ENCODE measurements at places on chromosomes 3 and 15.
A peak's percentile ranks its signal among the peaks of the same experiment; 100 is the strongest.

DNA sequence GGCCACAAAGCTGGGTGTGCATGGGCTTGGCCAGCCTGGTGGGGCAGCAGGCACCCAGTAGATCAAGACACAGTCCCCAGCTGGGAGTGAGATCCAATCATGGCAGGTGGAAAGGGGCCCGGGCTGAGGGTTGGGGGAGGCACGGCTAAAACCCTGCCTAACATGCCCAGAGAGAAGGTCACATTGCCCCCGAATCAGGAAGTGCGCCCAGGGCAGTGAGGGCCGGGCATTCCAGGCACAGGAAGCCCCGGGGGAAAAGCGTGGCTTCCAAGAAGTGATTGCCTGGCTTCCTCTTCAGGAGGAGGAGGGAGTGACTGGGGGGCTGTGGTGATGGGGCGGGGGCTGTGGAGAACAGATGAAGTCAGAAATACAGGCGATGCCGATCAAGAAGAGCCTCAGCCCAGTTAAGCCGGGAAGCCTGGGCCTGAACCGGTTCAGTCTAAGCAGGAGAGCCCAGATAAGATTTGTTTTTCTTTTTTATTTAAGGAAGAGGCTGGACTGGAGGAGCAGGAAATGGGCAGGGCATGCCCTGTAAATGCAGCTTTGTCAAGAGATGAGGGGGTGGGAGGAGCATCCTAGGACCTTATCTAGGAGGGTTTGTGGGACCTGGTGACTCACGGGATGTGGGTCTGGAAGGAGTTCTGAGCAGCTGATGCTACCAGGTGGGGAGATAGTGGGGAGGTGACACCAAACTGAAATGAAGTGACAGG, 83.9 kb downstream of the CHSY1 start:
- peak; percentile 94 for DNase-seq

DNA sequence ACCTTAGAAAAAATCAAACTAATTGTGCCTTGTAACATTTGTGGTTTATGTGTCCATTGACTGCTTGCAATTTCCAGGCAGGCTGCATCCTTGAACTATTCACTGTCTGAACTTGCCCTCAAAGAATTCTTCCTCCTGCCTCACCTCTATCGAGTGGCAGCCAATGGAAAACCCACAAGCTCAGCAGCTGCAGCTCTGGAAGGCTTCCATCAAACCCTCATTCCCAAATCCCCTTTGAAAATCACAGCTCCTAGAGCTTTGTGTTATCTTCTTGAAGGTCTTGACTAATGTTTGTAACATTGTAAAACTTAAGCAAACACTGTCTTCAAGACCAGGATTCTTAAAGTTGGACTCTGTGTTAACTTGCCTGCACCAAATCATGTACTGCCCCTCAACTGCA, 81.1 kb downstream of the FILIP1L start:
- DNase-seq: no peak

DNA sequence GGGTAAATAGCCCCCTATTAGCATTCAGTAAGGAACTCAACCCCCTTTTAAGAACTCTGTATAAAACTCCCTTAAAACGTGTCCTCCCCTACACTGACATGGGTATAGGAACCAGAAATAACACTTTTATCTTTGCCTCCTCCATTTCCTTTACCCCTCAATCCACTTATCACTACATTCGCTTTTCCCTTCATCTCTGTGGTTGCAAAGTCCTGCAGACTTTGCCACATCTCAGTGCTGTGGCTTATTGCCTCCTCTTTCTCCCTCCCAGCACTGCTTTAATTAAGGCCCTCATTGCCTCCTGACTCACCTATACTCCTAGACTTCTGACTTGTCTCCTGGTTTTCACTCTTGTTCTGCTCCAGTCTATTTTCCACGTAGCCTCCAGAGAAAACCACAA, 94.3 kb upstream of the GADL1 start:
- DNase-seq: no peak

DNA sequence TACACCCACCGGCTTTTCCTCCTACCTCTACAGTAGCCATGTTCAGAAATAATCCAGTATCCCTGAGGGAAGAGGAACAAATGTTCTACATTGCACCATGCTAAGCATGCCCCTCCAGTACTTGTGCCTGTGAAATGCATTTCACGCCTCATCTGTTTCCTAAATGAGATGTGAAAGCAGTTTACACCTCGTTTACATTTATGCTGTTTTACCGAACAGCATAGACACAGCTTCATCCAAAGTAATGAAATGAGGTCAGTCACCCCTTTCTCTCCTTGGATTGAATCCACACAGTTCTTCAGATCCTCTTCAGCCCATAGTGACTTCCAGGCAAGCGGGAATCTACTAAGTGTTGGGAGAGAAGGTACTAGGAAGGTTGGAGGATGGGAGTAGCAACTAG, 514.3 kb downstream of the PDCD6IP start:
- no peak for DNase-seq

- no peak for DNase-seq
Observed at GRCh38 chr3:149506540-149506939, 32.0 kb downstream of the TM4SF4 start.

- DNase-seq: no peak
Observed at GRCh38 chr3:13584427-13584891, 35.5 kb downstream of the FBLN2 start.

- DNase-seq: no peak
Observed at GRCh38 chr15:63109920-63110319, 11.7 kb upstream of the LACTB start.

All from activated CD4-positive, alpha-beta T cell treated with anti-CD3 and anti-CD28 coated beads, Interleukin-10, Interleukin-2, amounts not matched to agents 100 ng/mL and 50 ng/mL, durations not matched to agents 16 hours and 8 hours (primary cell).